NCI-H1694 (cell line): ENCODE measurements at places on chromosomes 16 and 17.

- no peak for DNase-seq
Observed at GRCh38 chr16:66154801-66155200, 211.7 kb upstream of the CDH5 start.

DNA sequence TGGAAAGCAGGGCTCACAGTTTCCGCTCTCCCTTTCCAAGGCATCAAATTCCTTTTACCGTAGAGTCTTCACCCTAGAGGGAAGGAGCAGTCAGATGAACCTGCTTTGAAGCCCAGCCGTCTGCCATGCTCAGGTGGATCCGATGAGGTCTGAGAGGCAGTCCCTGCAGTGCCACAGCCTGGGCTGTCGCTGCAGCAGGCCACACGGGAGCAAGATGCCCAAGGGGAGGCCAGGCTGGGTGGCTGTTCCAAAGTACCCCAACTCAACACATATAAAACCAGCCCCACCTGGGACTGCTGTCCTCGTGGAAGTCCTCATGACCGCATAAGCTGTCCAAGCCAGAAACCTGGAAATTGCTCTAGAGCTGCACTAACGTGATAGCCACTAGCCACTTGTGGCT, 4.9 kb upstream of the LIMD2 start:
- DNase-seq, result no peak

GRCh38 chr17:58238147-58238634, at the start of gene LPO:
Gene LPO, plus strand, starts transcription at chr17:58238584. Its CDS starts 4,396 bp downstream, at chr17:58242980.
- DNase-seq, result no peak

DNA sequence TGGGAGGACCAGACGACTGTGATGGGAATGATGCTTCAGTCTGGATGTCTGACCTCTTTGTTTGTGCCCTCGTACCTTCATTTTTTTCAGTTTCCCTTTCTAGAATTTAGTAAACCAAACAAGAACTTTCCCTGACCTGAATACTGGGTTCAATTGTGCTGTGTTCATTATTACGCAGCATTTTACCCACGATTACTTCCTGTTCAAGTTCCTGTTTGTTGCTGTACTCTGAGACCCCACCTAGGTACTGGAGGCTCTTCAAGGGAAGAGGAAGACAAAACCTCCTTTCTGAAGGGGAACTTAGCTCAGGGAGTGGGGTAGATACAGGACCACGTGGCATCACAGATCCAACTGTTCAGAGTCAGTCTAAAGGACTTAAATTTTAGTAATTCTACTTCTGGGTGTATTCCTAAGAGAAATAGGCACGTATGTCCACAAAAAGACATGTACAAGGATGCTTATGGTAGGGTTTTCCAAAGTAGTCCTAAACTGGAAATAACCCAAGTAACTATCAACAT, 9.2 kb upstream of the PRKCB start:
- no peak for DNase-seq

DNA sequence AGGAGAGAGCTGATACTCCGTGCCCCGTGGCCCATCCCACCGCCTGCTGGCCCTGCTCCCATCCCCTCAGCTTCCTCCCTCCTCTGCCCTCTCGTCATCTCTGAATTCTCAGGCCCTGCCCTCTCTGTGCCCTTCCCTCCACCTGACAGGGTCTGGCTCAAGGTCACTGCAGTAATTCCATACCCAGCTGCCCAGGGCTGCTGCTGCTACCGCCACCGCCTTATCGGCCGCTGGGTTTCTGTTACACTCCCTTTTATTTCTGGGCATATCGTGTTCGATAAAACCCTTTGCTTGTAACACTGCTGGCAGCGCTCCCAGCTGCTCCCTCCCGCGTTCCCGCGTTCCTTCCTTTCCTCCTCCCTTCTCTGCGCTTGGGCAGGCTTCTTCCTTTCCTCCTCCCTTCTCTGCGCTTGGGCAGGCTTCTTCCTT, 1.2 kb downstream of the EPN3 start:
- no peak for DNase-seq

DNA sequence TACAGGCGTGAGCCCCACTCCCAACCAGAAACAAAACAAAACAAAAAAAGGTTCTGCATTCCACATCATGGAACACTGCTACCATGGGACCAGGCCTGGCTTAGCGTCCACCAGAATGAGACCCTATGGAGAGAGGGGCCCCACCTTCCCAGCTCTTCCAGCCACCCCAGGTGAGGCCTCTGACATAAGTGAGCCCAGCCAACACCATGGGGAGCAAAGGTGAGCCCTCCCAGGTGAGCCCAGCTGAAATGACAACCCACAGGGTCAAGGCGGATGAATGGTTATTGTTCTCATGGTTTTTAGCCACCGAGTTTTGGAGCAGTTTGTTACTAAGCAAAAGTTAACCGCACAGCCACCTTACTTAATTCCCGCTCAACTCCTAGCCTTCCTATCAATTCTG, 16.3 kb downstream of the LGALS3BP start:
- DNase-seq, result no peak

DNA sequence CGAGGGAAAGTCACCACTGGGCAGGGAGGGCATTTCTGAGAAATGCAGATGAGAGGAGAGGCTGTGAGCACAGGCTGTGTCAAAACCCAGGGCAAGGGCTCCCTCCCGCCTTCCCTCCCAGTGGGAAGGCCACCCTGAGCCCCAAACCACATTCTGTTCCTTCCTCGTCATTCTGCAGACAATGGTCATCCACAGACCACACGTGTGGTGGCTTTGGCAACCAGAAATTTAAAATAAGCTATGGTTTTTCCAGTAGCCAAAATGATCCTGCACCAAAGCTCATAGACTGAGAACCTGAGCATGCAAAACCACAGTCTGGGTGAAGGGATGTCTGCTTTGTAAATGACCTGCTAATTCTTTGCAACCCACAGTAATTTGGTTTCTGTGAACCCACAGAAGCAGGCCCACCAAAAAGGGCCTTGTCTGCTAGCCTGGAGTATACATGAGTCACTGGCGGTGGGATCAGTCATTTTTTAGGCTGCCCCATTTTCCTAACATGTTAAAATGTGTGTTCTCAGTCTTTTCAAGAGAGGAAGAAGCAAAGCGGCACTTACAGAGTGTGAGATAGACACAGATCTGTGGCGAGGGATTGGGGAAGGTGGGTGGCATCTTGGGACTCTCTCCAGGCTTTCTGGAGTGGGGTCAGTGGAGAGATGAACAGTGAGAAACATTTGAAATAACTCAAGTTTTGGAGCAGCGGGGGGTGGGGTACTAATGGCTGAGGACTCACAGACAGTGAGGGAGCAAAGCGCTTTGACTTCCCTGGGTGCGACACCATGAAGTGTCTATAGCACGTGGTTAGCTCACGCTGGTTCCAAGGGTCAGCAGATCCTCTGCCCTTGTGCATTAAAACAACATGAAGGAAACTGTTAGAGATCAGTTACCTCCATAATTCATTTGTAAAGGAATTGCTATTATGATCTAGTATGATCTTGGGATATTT, 20.5 kb downstream of the GRB7 start:
- DNase-seq, result no peak

GRCh38 chr17:65027305-65027704, 29.2 kb downstream of the GNA13 start:
- DNase-seq, result no peak

DNA sequence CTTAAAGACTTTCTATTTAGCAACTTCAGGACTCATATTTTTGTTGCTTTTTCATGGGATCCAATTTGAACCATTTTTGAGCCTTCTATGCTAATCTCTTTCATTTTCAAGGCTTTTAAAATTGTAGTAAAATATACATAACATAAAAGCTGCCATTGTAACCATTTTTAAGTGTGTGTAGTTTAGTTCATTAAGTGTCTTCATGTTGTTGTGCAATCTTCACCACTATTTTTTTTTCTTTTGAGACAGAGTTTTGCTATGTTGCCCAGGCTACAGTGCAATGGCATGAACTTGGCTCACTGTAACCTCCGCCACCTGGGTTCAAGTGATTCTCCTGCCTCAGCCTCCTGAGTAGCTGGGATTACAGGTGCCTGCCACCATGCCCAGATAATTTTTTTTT, 451.6 kb downstream of the TMEM114 start:
- no peak for DNase-seq

- DNase-seq, result no peak
Observed at GRCh38 chr17:42408061-42408460, 15.0 kb downstream of the CAVIN1 start.

GRCh38 chr16:84461413-84462295, 42.8 kb downstream of the MEAK7 start:
- no peak for DNase-seq

DNA sequence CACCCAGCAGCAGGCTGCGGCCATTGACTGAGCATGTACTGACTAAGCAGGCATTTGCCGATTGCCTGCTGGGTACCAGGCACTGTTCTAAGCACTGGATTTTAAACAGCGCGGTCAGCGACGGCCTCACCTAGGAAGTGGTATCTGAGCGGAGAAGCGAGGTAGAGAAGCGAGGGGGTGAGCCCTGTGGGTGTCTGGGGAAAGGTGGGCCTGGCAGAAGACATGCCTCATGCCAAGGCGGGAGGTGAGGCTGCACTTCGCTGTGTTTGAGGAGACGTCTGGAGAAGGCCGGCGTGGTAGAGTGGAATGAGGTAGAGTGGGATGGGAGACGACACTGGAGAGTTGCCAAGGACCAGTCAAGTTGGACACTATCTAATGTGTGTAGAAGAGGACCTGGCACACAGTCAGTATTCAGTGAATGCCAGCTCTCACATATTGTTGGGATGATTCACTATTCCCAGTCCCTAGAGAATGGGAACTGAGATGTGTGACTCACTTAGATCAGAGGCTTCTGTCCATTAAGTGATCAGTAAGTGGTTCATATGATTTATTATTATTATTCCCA, 14.4 kb downstream of the SYCE1L start:
- DNase-seq, result no peak

DNA sequence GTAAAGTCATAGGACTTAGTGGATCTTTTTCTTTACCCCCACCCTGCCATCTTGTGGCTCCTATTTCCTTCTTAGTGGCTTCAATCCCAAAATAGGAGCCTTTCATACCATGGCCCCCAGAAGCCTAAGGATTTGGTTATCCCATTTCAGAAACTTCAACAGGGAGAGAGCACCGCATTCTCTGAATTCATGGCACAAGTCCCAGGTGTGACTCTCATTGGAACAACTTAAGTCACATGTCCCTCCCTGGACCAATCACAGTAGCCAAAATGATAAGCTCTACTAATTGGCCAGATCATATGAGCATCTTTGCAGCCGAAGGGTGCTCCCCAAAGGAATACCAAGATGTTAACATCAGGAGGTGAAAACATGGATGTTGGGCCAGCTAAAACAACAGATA, 43.2 kb downstream of the AXIN2 start:
- no peak for DNase-seq

DNA sequence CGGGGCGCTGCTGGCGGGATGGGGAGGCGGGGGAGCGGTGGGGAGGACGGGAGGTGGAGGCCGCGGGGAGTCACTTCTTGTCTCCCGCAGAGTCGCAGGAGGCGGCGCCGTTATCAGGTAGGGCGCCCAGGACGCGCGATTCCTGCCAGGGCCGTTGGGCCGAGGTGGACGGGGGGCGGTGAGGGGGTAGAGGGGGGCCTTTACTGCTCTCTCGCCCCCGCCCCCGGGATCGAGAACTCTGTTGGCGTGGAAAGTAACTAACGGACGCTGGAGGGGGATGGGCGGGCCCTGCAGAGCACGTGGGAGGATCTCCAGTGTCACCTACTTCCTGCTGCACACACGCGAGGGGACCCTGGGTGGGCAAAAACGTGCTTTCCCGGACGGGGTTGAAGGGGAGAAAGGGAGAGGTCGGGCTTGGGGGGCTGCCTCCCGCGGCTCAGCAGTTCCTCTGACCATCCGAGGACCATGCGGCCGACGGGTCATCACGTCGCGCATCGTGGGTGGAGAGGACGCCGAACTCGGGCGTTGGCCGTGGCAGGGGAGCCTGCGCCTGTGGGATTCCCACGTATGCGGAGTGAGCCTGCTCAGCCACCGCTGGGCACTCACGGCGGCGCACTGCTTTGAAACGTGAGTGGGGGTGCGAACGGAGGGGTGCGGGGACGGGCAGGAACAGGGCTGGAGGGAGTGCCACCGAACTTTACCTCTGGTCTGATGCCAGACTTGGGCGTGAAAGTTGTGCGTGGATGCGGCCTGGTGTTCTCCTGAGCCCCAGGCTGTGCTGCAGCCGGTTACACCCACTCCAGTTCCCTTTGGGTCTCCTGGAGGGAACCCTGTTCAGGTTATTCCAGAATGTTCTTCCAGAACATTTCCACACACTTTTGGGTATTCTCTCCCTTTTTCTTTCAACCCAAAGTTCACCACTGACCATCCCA, 569 bp downstream of the PRSS21 start:
- DNase-seq, result no peak

GRCh38 chr16:89257281-89257731, 39.8 kb downstream of the ZNF778 start:
- DNase-seq, result no peak

GRCh38 chr17:78330570-78331224, 29.2 kb downstream of the SOCS3 start:
- no peak for DNase-seq
